A549 treated with ZK216348 at 1 μM for 4 hours (cell line): ENCODE measurements at places on chromosomes 5 and 9. TPM values are rescaled to one million over a fixed set of nuclear protein-coding genes. Genes with fewer than 3 reads are reported as not detected.

The PFN3 gene
- total RNA-seq, result not detected in 5 replicates

The MSX2 gene
- total RNA-seq, result 3.0 to 5.7 TPM (median 5.4 TPM) in 5 replicates

The PCDHB9 gene
- not detected in 5 replicates for total RNA-seq

The MEIKIN gene
- not detected in 5 replicates for total RNA-seq

The DBN1 gene
- total RNA-seq, result 44.4 to 81.4 TPM (median 67.6 TPM) in 5 replicates

The GRPEL2 gene
- 4.9 to 8.5 TPM (median 6.9 TPM) in 5 replicates for total RNA-seq

The SMIM3 gene
- total RNA-seq, result 4.9 to 7.4 TPM (median 6.2 TPM) in 5 replicates
